ENCODE measurements at places on chromosomes 12 and 14.
A peak's percentile ranks its signal among the peaks of the same experiment; 100 is the strongest.

GRCh38 chr14:53603994-53604393, 352.6 kb downstream of the BMP4 start:
- no peak for DNase-seq

- no peak for DNase-seq
These were observed 154.0 kb downstream of the KCNA5 start for GRCh38 chr12:5197656-5198055.

GRCh38 chr12:57276935-57277563, 26.1 kb upstream of the STAC3 start:
- DNase-seq = no peak

- DNase-seq = no peak
These were observed 700.0 kb downstream of the TMTC2 start for GRCh38 chr12:83386527-83387264.

- no peak for DNase-seq
These were observed 85.4 kb downstream of the CRACR2A start for GRCh38 chr12:3667485-3667884.

GRCh38 chr12:124229520-124229919, 65.4 kb upstream of the RFLNA start:
- no peak for DNase-seq

DNA sequence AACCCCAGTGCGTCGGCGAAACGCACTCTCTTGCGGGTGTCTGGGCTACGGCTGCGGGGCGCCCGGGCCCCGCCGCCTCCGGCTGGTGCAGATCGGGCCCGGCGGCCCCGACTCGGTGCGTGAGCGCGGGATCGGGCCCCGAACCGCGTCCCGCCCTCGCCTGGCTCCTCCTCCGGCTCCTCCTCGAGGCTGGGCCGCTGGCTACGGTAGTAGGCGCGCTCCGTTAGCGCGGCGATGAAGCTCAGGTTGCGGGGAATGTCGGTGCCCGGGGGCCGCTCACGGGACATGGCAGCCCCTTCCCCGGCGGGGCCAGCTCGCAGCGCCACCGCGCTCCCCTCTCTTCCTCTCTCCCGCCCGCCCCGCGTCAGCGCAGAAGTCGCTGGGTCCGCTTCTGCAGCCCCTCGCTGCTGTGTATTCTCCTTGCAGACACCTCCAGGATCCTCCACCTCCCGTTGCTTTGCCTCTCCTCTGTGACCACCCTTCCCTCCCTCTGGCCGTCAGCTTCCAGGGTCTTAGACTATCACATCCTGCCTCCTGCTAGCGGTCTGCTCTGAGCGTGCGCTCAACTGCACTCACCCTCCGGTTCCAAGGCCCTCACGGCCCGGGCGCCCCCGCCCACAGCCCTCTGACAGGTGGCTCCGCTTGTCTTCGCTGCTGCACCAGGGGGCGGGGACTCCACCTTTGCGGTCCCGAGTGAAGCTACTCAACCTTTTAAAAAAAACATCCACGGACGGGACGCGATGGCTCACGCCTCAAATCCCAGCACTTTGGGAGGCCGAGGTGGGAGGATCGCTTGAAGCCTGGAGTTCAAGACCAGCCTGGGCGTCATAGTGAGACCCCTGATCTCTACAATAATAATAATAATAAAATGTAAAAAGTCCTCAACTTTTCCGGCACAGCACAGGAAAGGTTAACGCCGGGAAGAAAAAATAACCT, at the start of gene PPP1R3E:
TSS of gene PPP1R3E (minus strand) at position 570 of the 936 bp plus-strand sequence. CDS start at position 287, 283 bp downstream.
- DNase-seq = peak; percentile 86

GRCh38 chr14:24913746-24914145, 136.2 kb downstream of the STXBP6 start:
- no peak for DNase-seq

DNA sequence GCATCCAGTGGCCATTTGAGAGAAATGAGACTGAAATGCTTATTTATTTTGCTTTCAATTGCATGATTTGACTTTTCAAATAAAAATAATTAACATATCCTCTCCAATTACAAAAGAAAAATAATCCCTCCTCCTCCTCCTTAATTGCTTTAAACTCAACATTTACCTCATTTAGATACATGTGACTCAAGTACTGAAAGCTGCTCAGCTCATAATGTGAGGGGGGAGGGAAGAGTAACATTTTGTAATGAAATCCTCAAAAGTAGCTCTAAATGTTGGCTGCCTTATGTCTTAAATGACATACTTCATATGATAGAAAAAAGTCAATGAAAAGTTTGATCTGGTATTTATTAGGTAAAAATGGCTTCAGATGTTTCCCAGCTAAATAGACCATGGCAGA, 29.0 kb downstream of the DACT1 start:
- no peak for DNase-seq

DNA sequence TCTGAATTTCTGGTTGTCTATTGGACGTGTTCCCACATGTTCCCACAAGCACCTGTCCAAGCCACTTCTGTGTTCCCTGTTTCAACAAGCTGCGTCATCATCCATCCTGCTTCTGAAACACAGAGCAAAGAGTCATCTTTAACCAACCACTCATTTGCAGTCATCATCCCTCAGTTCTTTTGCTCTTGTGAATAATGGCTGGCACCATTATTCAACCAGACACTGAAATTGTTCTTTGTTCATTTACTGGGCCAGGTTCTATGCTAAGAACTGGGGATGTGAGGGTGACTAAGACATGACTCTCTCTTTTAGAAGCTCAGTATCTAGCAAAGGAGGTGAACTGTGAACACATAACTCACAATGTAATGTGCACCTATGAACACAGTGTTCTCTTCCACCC, 40.7 kb upstream of the ANO4 start:
- DNase-seq = no peak

Data from central memory CD4-positive, alpha-beta T cell (primary cell).